Renal pelvis (tissue), 12 donors: ENCODE measurements at places on chromosomes 16 and 17.

GRCh38 chr17:56570199-56570598 lies 23.3 kb upstream of the NOG start:
- no peak for DNase-seq

DNA sequence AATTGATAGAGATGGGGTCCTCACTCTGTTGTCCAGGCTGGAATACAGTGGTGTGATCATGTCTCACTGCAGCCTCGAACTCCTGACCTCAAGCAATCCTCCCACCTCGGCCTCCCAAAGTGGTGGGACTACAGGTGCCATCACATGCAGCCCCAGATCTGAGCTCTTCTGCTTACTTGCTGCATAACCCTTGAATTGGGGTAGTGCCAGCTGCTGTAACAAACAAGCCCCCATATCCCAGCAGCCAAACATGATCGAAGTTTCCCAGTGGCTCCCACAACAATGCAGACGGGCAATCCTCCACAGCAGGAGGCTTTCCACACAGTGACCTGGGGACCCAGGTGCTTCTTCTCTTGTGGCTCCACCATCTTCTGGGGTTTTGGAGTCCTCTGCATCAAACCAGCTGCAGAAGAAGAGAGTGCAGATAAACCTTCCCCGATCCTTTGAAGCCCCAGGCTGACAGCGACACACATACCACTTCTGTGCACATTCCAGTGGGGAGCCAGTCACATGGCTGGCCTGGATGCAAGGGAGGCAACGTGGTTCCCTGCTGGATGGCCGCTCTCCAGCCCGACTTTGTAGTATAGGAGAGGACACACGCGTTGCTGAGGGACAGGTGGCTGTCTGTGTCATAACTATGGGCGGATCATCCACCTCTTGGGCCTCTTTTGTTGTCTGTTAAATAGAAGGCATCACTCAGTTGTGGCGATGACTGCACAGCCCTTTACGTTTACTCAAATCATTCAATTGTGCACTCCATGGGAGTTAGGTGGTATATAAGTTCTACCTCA lies 16.7 kb downstream of the SBK1 start:
- no peak for DNase-seq

- DNase-seq = no peak
Measured at GRCh38 chr16:64309398-64310110, 812.3 kb downstream of the CDH11 start.

DNA sequence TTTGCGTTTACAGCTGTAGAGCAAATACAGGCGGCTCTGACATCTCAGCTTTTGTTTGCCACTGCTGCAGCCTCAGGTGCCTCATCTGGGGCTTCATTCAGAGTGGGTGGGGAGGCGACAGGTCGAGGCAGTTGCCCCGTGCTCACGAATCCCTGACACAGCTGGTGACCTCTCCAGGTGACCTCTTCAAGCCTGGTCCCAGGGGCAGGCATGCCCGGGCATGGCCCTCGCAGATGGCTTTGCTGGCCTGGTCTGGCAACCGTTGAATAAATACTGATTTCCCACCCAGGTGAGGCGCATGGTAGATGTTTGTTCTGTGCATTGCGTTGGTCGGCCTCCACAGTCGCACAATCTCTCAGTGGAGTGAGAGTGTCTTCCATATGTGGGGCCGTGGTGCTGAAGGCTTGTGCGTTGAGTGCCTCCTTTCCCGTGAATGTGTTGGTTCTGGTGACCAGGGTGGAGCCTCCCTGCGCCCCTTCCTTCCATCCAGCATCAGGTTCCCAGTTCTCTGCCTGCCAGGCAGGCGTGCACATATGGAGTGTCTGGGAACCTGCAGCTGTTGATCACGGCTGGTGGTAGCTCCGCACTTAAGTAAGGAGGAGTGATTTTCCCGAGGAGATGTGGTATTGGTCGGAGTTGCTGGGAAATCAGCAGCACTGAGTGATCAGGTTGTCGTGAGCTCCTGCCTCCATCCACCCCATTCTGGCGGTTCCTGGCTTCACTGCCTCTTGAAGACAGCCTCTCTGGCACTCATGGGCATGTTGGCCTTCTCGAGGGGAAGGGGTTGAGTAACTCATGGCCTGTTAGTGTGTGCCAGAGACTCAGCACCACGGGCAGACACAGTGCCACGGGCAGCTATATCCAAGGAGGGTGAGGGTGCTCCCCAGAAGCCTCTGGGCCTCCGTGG lies 149.7 kb downstream of the RPTOR start:
- no peak for DNase-seq

DNA sequence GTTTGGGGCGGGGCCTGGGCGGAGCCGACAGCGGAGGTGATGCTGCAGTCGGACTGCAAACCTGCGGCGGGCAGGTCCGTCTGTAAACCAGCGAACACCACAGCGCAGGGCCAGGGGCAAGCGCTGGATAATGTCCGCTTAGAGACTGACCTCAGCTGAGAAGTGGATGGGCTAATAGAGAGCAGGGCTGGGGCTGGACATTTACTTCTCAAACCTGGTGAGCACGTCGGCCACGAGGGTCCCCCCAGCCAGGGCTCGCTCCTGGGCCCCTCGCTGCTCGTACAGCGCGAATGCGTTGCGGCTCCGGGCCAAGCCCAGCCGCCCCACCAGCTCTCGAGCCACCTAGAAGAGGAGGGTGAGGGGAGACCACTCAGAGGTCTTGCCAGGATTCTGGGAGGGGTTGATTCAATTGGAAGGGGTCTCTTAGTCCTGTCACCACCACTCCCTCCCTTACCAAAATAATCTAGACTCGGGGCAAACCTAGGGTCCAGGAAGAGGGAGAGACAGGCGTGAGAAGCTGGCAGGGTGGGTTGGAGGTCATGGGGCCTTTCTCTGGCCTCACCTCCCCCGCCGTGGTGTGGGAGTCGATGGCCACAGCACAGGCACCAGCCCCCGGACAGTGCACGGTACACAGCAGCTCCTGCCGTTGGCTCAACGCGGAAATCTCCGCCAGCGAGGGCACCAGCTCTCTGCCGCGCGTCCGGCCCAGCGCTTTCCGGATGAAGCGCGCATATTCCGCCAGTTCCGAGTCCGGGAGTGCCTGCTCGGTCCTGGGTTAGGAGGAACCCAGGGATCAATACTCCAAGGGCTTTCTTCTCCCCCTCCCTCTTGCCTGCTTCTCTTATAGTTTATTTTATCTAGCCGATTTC lies 5.8 kb downstream of the PLEKHH3 start:
- no peak for DNase-seq

GRCh38 chr16:9801651-9802050 lies 380.6 kb downstream of the GRIN2A start:
- DNase-seq = no peak

DNA sequence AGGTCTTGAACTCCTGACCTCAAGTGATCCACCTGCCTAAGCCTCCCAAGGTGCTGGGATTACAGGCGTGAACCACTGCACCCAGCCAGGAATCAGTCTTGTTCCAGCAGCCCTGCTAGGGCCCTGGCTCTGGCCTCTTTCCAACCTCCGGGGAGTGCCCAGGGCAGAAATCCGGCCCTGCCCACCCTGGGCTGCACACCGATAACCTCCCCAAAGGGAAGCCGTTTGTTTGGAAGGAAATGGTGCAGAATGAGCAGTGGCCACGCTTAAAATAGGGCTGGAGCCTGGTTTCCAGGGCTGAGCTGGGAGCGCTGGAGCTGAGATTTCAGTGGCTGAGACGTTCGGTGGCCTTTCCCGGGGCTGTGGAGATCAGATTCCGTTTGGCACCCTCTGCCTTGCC lies 17.8 kb upstream of the EMP2 start:
- DNase-seq = no peak

- no peak for DNase-seq
Measured at GRCh38 chr17:76174037-76174436, 33.0 kb upstream of the FOXJ1 start.

GRCh38 chr16:5065813-5066212 lies at the start of gene C16orf89:
TSS of gene C16orf89 (minus strand) at chr16:5065956. CDS start at chr16:5065908, 48 bp downstream.
- DNase-seq = no peak

- DNase-seq = no peak
Measured at GRCh38 chr17:1512351-1512750, 4.1 kb downstream of the INPP5K start.

- DNase-seq = no peak
Measured at GRCh38 chr16:9913604-9914326, 268.5 kb downstream of the GRIN2A start.

DNA sequence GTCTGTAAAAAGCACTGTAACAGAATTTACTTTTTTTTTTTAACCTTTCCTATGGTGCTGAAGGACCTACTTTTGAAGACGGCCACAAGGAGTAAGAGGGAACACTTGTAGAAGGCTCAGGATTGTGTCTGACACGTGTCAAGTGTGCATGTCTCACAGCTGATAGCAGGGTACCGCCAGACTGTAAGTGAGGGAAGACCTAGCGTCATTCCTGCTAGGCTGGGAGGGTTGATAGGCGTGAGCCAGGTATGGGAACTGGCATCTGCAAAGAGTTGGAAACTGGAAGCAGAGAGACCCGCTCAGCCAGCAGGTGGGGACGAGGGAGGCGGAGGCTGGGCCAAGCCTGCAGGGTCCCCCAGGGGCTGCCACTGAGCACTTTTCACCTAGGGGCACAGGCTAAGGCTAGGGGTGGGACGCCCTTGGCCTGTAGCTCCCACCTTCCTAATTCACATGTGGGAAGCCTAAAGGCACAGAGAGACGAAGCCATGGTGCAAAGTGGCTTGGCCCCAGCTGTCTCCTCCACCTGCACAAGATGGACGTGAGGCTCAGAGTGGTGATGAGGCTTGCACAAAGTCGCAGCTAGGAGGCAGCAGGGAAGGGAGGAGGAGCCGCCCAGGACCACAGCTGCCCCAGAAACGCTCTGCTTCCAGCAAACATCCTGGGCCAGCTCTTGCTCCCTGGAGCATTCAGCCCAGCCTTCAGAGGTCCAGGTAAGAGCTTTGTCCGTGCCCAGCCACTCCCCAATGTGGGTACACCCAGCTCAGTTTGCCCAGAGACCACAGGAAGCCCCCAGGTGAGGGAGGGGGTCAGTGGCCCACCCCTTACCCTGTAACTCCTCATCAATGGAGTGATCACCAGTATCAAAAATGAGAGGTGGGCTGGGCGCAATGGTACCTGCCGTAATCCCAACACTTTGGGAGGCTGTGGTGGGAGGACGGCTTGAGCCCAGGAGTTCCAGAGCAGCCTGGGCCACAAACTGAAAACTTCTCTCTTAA lies 18.9 kb downstream of the VASN start:
- DNase-seq = no peak

GRCh38 chr17:16222406-16222805 lies 5.4 kb downstream of the PIGL start:
- no peak for DNase-seq

DNA sequence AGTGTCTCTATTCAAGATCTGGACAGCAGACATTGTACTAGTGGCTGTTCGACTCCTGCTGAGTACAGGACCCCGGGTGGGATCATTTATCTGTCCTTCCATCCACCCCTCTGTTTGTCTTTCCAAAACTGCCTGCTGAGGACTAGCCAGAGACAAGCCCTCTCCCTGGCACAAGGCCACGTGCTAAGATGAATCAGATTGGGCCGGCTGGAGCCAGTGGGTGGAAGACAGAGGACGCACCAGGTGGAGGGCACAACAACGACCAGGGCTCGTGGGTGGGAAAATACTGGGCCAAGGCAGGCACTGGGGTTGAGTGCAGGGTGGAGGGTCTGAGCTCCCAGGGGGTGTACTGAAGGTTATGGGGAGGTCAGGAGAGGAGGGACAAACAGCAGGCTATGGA lies 1.4 kb upstream of the CA7 start:
- DNase-seq = no peak

DNA sequence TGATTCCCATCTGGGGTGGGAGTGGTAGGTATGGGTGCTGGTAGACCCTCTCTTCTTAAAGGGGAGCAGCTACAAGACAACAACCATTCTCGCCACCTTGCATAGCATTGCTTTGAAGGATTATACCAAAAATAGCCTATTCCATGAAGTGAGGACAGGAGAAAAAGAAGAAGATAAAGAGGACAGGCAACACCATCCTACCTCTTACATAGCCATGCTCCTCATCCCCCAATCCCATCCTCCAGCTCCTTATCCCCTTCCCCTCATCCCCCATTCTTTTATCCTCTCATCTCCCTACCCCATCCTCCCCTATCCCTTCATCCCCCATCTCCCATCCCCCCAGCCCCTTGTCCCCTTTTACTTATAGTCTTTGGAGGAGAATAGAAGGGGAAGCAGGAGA lies 29.1 kb downstream of the CCDC182 start:
- DNase-seq = no peak

- DNase-seq = no peak
Measured at GRCh38 chr16:80620736-80621605, 80.2 kb downstream of the DYNLRB2 start.

- DNase-seq = no peak
Measured at GRCh38 chr17:15012351-15012980, 252.7 kb downstream of the PMP22 start.

- no peak for DNase-seq
Measured at GRCh38 chr16:66399031-66399430, 28.1 kb upstream of the BEAN1 start.

GRCh38 chr16:69116256-69116875 lies 10.9 kb downstream of the HAS3 start:
- DNase-seq = no peak

GRCh38 chr17:76262732-76263344 lies 2.3 kb upstream of the UBALD2 start:
- no peak for DNase-seq

DNA sequence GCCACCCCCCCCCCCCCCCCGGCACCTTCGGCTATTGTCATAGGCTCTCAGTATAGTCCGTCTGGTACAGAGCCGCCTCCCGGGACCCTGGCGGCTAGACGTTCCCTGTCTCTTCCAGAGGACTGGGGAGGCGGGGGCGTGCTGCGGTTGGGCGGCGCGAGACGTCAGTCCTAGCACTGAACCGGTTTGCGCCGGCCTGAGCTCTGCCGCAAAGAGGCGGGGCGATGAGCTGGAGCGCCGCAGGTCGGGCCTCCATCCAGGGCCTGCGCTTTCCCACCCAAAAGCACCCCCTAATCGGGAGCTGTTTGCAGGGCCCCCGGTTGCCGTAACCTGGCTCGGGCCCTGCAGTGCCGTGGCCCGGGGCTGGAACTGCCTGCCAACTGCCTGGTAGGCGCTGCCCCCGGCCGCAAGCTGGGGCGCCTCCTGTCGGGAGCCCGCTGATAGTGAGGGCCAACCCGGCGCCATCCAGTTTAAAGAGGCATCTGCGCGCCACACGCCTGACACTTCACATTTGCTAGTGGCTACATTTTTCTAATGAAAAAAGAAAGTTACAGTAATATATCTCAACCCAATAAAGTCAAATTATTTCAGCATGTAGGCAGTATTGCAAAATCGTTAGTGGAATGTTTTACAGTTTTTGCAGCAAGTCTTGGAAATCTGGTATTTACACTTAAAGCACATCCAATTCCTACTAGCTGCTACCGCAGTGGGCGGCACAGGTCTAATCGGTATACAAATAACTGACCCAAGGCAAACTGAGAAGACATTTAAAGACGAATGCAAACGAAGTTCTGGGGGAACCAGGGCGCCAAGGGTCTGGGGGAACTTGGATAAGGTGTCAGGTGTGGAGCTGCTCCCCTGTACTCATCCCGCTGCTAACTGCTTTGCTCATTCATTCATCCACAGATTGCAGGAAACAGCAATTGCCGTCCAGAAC lies 753 bp upstream of the USP22 start:
- peak; percentile 98 for DNase-seq

- no peak for DNase-seq
Measured at GRCh38 chr17:74643826-74644225, 20.3 kb upstream of the CD300E start.
